ENCODE measurements at places on chromosomes 5 and 9. TPM values are rescaled to one million over a fixed set of nuclear protein-coding genes. Genes with fewer than 3 reads are reported as not detected.

The SNCAIP gene
- total RNA-seq: not detected

The CDH9 gene
- total RNA-seq: 0.10 TPM

The DNM1 gene
- 18.7 TPM for total RNA-seq

The DOCK2 gene
- total RNA-seq: 1.4 TPM

The LPAR1 gene
- total RNA-seq: 11.0 TPM

Data from Panc1 (cell line).